ENCODE measurements at places on chromosomes 6 and 20. TPM values are rescaled to one million over a fixed set of nuclear protein-coding genes. Genes with fewer than 3 reads are reported as not detected.

DNA sequence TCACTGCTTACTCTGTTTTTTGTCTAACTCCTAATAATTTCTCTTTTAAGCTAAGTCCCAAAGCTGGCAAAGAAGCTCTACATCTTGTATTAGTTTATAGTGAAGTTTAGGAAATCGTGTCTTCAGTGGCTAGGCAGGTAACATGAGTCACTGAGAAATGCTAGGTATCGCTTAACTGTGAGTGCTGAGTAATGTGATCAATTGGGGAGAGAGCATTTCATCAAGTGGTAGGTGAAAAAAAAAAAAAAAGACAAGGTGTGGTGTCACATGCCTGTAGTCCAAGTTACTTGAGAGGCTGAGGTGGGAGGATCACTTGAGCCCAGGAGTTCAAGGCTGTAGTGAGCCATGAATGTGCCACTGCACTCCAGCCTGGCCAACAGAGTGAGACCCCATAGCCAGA lies 125.3 kb downstream of the FAM83B start:
- H3K27ac ChIP-seq: no peak overlapping the region
- H3K36me3 ChIP-seq: no peaks in the 10 kb centered on the region
- no peak for DNase-seq
- H3K4me3 ChIP-seq: no peak overlapping the region
- H3K4me1 ChIP-seq: no peaks in the 10 kb centered on the region

DNA sequence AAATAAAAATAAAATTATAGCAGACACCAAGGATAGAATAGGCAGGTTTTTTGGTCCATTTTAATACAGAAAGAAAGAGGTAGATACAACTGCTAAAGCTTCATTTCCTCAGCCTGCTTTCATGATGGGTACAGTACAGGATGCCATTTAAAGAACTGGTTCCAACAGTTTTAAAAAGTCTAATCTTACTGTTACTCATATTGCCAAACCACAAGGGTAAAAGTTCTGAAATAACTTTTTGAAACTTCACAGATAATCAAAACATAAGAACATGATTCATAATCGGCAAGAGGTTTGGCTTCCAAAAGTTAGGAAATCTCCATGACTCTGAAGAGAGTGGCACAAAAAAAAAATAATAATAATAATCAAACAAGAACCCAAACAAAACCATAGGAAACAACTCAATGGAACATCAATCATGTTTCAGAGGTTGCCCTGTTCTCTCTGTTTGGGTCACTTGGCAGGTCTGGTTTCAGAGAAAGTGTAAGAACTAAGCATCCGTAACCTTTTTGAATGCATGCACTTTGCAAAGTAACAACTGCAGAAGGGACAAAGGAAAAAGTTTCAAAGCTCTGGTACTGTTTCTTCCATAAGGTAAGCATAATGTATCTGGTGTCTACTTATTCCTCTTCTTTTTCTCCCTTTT lies 79.7 kb downstream of the SMLR1 start:
- DNase-seq: no peak
- H3K36me3 ChIP-seq: peaks cover 3% of the 10 kb centered on the region

GRCh38 chr20:49482173-49482572 lies 295 bp downstream of the KCNB1 start:
- no peak for DNase-seq
- H3K4me1 ChIP-seq: peaks cover 4% of the 10 kb centered on the region
- peaks cover 2% of the 10 kb centered on the region for H3K36me3 ChIP-seq
- peaks cover 53% of the 10 kb centered on the region for H3K27me3 ChIP-seq
- no peak overlapping the region for H3K27ac ChIP-seq

DNA sequence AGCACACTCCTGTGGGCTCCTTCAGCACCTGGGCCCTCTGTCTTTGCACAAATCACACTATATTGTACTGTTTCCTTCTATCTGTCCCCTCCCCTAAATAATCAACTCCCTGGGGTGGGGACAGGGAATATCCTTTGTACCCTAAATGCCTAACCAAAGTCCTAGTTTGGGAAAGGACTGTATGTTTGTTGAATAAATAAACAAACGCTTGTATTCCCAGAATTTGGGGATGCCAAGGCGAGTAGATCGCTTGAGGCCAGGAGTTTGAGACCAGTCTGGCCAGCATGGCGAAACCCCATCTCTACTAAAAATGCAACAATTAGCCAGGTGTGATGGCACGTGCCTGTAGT lies 322.7 kb downstream of the SYNE1 start:
- H3K4me1 ChIP-seq: peaks cover 20% of the 10 kb centered on the region
- no peak for DNase-seq
- no peaks in the 10 kb centered on the region for H3K36me3 ChIP-seq
- no peak overlapping the region for H3K27ac ChIP-seq
- H3K27me3 ChIP-seq: peaks cover 4% of the 10 kb centered on the region

GRCh38 chr6:132131758-132132157 lies 180.6 kb upstream of the CCN2 start:
- H3K27me3 ChIP-seq: peaks cover 7% of the 10 kb centered on the region
- H3K4me3 ChIP-seq: no peak overlapping the region
- H3K27ac ChIP-seq: no peak overlapping the region
- no peaks in the 10 kb centered on the region for H3K4me1 ChIP-seq

- H3K36me3 ChIP-seq: no peaks in the 10 kb centered on the region
- DNase-seq: no peak
- H3K4me1 ChIP-seq: peaks cover 5% of the 10 kb centered on the region
- H3K27ac ChIP-seq: no peak overlapping the region
Observed at GRCh38 chr6:136961848-136962247, 39.7 kb downstream of the SLC35D3 start.

- H3K27ac ChIP-seq: no peak overlapping the region
- no peak overlapping the region for H3K4me3 ChIP-seq
- no peaks in the 10 kb centered on the region for H3K27me3 ChIP-seq
- peaks cover 40% of the 10 kb centered on the region for H3K4me1 ChIP-seq
- H3K36me3 ChIP-seq: peaks cover 66% of the 10 kb centered on the region
Observed at GRCh38 chr20:24981790-24982189, 10.8 kb downstream of the APMAP start.

The EPPIN gene
- not detected for total RNA-seq

The PFDN4 gene
- 26.8 TPM for total RNA-seq
